Memory B cell (primary cell): ENCODE measurements at places on chromosomes 6 and 20.

GRCh38 chr20:6169251-6169650, 46.4 kb upstream of the FERMT1 start:
- DNase-seq: no peak

DNA sequence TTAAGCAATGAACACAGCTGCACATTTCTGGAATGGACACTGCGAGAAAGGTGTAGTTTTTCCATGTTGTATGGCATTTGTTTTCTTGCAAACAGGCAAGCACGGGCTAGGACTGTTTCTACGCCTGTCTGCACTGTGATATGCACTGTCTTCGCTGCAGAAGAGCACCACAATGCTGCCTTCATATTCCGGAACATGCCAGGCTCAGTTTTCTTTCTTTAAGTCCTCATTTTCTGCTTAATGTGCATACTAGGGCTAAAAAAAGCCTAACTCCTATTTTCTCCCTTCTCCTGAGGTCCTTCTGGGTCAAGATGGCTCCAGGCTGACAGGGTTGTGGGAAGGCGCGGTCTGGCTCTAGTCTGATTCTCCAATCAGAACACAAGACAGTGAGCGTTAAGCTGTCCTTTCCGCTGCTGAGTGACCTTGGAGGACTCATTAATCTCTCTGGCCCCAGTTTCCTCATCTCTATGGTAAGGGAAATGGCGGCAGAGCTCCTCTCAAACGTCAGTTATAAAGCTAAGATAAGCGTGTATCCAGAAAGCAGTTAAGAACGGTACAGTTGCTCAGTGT, 379.9 kb downstream of the C6orf118 start:
- no peak for DNase-seq

DNA sequence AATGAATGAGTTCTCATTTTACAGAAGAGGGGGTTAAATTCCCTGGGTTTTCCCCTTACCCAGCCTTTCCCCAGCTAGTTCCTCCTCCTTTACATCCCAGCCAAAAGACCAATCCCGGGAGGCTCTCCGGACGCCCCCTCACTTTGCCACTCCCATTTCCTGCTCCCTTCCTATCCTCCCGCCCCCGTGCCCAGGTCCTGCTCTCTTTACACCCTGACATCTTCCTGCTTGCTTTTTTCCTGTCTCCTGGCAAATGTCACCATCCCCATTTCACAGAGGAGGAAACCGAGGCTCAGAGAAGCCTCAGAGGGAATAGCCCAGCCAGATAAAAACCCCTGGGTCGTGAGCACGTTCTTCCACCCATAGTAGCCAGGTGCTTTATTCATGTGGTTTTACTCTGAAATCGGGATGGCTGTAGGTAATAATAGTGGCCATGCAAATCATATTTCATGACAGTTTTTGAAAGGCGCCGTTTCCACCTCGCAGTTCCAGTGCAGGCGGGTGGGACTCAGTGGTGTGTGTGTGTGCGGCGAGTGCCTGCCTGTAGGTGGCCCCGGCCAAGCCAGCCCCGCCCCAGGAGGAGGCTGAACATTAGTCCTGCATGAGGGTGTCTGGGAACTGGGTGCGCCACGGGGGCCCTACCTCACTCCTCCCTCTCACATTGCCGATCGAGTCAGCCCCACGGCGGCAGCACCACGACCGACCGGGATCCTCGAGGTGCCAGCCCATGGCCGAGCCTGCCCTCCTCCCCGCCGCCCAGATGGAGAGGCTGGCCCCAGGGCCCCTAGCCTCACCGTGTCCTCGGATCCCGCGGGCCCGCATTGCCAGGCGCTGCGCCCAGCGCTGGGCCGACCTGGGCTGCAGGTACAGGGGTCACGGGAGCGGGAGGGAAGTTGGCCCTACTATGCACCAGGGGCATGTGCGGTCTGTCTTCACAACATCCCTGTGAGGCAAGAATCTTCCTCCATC, at the start of gene ARHGAP40:
Gene ARHGAP40, plus strand, starts transcription at position 594 of the 969 bp plus-strand sequence.
- DNase-seq: no peak

GRCh38 chr6:21123507-21124436, 469.8 kb upstream of the SOX4 start:
- DNase-seq: no peak

DNA sequence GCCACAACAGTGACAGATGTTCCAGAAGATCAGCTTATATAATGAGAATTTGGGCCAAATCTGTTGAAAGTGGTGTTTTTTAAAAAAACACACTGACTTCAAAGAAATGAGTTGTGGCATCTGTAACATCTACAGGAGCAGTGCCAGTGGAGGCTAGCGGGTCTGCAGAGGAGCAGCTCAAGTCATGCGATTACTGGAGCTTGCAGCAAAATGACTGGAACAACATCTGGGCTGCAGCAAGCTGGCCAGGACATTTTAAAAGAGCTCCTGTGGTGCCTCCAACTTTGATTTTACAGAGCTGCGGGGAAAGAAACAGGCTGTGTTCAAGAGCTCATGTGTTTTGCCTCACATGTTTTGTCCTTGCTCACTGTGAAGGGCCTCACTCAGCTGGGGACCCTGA, 57.2 kb downstream of the TBX18 start:
- no peak for DNase-seq

- no peak for DNase-seq
These were observed 266.1 kb upstream of the PTCHD4 start for GRCh38 chr6:48377115-48377514.

- no peak for DNase-seq
These were observed 9.0 kb upstream of the OVOL2 start for GRCh38 chr20:18066421-18067333.

- DNase-seq: no peak
These were observed 928.7 kb upstream of the GJE1 start for GRCh38 chr6:141203902-141204575.

- no peak for DNase-seq
These were observed 46.4 kb upstream of the SPDEF start for GRCh38 chr6:34602318-34603111.

DNA sequence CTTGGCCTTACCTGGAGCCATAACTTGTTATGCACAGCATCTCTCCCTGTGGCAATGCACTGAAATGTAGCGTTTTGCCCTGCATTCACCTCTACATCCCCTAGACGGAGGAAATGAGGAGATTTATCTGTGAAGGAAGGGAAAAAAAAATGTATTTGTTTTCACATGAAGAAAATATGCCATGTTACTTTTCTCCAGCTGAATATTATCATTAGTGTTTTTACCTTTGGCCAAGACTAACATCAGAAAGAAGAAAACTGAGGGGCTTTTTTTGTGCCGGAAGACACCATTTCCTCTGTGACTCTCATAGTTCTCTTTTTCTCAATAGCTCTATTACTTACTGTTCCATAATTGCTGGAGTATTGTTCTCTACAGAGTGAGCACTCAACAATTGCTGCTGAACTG, 280.4 kb downstream of the PTPRK start:
- no peak for DNase-seq

DNA sequence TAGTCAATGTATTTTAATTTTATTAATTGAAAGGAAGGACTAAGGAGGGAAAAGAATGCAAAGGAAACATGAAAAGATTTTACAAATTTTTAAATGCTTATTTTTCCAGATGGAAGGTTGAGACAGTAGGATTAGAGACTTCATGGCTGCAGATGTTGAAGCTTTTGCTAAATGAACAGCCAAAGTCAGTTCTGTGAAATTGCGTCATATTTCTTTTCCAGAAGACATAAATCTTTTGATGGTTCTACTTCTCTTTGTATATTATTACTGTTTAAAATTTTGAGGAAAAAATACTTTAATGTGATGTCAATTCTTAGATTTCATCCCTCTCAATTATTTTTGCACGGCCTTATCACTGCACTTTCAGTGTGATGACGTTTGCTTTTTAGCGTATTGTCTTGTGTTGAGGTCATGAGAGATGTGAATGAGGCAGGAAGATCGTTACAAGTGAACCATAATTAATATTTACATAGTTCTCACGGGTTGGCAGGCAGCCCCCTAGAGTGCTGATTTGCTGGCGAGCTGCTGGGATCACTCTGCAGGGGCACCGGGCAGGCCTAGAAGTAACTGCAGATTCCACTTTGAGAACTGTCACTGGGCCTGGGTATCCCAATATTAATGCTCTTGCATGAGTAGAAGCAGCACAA, 158.1 kb downstream of the TBXT start:
- no peak for DNase-seq

- DNase-seq: no peak
These were observed 305.0 kb downstream of the BCKDHB start for GRCh38 chr6:80411486-80411885.

DNA sequence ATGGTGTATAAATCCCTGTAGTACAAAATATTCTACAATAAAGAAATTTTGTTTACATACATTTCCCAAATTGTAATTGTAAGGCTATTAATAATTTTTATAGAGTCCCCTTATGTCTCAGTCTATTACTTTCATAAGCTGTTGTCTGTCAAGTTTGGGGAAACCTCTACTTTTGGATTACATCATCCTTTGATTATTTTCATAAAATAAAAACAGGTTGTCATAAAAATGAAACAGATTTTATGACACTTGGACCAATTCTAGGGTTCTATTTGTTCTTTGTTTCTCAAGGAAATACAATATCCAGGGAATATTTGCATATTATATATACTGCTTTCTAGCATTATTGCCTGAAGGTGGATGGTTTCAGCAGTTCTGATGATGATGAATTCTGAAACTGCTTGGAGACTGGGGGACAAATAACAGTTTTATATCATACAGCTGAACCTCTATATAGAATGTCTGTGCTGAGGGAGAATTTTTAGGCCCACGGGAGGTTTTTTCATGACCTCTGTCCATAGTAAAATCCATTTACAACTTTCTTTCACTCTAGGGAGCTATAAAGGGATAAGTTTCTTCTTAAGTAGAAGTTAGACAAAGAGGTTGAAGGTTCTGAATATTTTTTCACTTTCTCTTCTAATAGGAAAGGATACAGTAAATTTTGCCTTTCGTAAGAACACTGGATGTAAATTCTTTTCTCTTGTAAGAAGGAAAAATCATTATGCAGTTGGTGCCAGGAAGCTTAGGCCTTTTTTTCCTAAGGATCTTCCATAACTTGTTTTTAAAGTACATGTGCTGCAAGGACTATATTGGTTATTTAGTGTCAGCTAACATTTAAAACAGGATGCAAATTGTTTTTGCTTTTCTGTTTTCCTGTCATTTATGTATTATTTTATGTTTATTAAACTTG, 58.0 kb downstream of the CD2AP start:
- no peak for DNase-seq

DNA sequence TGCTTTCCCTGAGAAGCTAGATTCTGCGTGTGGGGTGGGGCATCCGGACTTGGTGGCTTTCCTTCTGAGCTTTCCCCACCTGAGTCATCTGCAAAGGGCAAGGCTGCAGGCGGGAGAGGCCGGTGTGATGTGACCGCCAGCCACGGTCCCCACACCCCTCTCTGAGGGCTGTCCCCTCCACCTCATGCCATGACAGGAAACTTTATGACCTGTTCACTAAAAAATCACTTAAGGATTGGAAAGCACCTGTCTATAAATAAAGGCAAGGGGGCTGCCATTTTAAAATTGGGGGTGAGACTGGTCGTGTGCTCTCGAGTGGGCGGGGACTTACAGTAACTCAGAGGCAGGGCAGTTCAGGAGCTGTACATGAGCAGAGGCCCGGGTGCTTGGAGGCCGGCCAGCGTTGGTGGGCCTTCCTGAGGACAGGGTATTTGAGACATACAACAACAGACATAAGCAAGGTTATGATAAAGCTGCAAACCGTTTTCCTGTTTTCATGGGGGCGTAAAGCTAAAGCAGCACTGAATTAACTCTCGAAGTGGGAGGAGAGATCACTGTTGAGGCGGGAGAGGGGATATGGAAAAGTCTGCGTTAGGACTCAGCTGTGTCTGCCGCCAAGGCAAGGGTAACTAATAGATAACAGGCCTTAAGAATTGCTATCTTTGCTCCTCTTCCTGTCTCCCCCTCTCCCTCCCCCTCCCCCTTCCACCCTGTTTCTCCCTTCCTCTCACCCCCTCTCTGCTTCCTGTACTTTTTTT, 16.1 kb upstream of the SERPINB1 start:
- DNase-seq: no peak
